Amniotic epithelial cell (primary cell): ENCODE measurements at places on chromosomes 6 and 20.

GRCh38 chr6:86973088-86973487 is 35.8 kb downstream of the HTR1E start:
- DNase-seq, result no peak

GRCh38 chr20:42097741-42098140 is 479.6 kb upstream of the CHD6 start:
- no peak for DNase-seq

DNA sequence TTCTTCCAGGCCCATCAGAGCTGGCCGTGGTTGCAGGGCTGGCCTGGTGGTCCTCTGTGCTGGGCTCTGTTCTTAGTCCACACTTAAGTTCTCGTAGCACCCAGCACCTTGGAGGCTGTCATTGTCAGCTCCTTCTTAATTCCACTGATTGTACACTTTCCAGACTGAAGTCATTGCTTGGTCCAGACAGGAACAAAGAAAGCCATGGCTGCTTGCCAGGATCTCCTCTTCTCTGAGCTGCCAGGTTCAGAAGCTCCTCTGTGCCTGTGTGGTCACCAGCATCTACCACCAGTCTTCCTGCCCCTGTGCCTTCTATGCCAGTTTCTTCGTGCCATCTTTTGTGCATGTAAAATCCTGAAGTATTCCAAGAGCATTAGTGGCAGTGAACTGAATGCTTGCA is 39.5 kb upstream of the PCMTD2 start:
- DNase-seq, result no peak

GRCh38 chr20:39310363-39310995 is 348.3 kb downstream of the DHX35 start:
- no peak for DNase-seq

DNA sequence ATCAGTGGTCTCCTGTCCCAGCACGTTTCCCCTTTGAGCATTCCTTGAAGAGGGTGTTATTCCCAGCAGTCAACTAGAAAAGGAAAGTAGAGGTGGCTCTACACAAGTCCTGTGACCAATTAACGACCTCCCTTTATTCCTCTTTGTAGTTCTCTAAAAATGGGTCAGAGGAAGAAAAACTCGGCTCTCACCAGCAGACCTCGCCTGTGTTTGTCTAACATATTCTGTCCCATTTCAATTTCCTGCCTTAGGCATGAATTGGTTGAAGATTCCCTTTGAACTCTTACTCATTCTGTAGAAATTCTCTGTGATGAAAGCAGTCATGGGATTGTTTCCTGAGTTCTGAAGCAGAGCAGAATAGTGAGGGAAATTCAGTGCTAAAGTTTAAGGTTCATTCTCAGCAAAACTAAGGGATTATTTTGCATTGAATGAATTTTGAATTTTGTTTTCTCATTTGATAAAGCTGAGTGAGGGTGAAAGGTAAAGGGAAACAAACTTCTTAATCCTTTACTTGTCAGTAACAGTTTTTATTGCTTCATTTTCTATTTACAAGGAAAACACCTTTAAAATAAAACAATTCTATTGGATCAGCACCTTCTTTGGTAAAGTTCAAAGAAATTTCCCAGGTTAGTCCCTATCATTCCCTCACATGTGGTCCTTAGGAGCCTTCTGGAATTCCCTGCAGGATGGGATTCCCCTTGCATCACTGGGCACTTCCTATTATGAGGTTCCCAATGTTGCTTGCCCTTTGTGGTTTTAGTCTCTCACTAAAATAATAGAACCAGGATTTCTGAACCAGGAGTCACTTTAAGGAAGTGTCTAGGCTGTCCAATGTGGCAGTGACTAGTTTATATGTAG is 105.8 kb downstream of the SLX4IP start:
- DNase-seq, result peak; percentile 89

- DNase-seq, result peak; percentile 94
Measured at GRCh38 chr6:131867744-131868143, 59.9 kb downstream of the ENPP1 start.

- peak; percentile 41 for DNase-seq
Measured at GRCh38 chr20:19565736-19566135, 192.3 kb upstream of the RIN2 start.

DNA sequence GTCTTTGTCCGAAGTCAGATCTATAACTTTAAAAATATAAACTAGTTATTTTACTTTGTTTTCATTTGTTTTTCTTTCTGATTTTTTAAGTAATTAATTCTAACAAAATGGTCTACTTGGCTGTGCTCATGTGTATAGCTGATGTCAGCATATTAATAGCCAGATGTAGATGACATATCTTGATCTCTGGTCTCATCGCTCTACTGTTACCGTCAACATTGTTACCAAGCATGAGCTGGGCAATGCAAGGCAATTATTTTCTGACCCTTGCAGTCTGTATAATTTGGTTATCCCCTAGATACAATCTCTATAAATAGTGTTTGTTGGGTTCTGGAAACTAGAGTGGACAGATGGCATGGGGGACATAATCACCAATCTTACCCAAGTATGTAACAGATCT is 151.6 kb upstream of the PTPRK start:
- DNase-seq, result no peak

GRCh38 chr6:25925876-25926275 is 4.6 kb downstream of the SLC17A2 start:
- DNase-seq, result no peak

GRCh38 chr20:43820731-43821330 is 93.8 kb upstream of the TOX2 start:
- DNase-seq, result no peak

DNA sequence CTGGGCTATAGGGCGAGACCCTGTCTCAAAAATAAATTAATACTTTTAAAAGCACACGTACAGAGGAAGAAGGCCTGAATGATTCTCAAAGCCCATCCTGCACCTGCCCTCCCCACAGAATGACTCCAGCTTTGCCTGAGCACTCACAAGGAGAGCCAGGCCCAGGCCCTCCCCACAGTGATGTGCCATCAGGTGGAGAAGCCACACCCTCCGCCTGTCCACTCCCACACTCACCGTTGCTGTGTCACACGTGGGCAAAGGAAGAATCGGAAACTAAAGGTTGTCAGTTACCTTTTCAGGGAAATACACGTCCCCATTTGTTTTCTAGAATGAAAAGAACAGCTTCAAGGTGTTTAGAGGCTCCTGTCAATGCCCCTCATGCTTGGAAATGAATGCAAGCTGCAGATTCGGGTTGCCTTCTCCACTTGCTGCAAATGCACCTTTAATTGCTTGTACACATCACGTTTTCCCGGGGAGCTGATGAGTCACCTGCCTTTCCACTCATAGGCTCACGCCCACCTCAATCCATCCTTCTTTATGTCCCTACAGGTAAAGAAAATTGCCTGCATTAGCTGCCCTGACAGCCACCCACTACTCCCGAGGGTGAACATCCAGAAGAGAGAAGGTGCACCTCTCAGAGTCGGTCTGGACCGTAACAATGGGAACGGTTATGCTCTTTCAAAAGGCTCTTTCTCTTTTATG is 45.5 kb upstream of the AFDN start:
- DNase-seq, result no peak

- DNase-seq, result no peak
Measured at GRCh38 chr20:46915575-46916257, 21.1 kb downstream of the EYA2 start.

DNA sequence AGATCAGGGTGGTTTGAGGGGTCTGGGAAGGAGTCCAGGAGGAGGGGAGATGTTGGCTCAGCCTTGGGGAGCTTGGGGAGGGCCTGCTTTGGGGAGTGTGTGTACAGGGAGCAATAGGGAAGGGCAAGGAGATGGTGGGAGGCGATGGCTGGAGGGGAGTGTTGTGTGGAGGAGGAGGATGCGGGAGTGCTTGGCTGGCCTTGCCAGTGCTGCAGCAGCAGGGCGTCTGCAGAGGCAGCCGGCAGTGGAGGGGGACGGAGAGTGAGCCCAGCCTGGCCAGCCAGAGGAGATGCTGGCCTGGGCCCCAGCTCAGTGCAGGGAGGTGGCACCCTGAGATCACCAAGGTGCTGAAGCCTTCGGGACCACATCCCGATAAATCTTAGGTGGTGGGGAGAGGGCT is 3.9 kb downstream of the IP6K3 start:
- no peak for DNase-seq

- no peak for DNase-seq
Measured at GRCh38 chr20:18856873-18857272, 43.3 kb downstream of the SCP2D1 start.

DNA sequence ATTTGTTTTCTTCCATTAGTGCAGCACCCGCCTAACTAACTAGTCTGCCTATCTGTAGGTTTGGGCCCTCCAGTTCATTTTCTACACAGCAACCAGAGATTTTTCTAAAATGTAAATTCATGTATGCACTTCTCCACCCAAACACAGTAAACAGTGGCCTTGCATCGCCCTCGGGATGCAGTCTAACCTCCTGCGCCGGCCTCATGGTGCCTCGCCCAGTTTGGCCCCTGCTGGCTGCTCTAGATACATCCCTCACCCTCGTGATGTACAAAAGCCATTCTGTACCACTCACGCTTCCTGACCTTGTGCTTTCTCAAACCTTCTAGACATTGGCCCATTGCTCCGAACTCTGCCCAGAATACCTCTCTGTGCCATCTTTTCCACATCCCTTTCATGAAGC is 53.8 kb upstream of the VSTM2L start:
- DNase-seq, result no peak

DNA sequence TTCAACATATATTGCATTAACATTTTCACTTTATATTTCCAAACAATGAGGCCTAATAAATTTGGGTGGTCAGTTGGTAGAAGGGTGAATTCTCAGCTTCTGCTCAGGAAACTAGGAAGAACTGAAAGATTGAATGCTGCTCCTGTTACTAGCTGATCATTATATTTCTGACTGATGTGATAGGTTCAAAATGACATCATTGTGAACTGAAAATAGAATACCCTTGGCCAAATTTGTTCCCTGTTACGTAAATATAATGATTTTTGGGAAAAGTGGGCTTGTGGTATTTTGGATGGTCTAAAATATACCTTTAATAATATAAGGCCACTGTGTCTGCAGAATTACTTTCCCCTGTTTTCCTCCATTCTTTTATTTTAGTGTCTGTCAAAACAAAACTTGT is 2.8 kb downstream of the UST start:
- DNase-seq, result no peak

- DNase-seq, result no peak
Measured at GRCh38 chr6:19849755-19850154, 12.6 kb downstream of the ID4 start.

DNA sequence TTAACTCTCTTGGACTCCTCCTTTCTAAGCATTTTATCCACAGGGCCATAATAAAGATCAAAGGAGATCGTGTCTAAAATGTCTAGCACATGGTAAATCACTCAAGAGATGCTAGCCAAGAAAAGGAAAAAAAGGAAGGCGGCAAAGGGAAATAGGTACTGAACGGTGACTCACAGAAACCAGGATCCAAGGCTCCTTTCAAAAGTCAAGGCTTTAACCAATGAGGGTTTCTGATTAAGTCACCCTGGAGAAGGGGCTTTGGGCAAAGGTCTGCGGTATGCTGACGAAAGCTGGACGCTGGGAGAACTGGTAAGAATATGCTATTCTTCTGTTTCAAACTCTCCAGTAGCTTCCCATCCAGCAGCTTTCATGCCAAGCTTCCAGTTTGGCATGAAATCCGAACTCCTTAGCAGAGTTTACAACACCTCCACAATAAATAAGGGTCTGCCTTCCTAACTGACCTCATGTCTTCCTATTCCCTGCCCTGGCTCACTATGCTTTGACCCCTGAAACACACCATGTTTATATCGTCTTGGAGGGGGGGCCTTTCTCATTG is 1.0 kb downstream of the TOMM34 start:
- DNase-seq, result peak; percentile 41

GRCh38 chr6:87682310-87682709 is 19.7 kb downstream of the AKIRIN2 start:
- DNase-seq, result peak; percentile 41

DNA sequence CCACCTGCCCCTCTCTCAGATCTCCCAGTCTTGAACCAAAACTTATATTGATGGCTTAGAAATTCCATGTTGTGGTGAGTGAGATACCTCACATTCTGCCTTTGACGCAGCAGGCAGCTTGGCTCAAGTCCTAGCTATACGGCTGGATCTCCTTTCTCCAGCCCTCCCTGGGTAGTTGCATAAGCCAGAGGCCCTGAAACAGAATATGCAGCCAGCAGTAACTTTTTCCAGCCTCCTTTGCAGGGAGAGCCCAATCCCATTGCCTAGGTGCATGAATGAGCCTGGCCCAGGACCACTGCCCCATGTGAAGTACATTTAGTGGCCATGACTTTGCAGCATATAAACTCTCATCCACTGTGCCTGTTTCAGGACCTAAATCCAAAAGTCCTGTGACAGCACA is 202.2 kb upstream of the CDYL start:
- DNase-seq, result peak; percentile 91

DNA sequence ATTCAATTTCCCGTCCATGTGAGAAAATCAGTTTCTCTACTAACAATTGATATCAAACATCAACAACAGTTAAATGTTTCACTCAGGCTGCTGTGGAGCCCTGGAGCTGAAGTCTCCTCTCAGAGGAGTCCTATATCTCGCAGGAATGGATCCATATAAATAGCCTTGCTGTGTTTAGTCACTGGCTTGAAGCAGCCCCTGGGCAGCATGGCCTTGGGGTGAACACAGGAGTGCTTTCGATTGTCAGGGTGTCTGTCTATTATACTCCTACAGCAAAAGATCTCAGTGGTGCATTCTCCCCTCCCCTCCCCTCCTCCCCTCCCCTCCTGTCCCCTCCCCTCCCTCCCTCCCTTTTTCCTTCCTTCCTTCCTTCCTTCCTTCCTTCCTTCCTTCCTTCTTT is 141.9 kb downstream of the CCDC170 start:
- DNase-seq, result no peak

- no peak for DNase-seq
Measured at GRCh38 chr6:37725957-37726356, 28.3 kb upstream of the MDGA1 start.

- no peak for DNase-seq
Measured at GRCh38 chr6:16064671-16065072, 64.2 kb upstream of the MYLIP start.

GRCh38 chr20:25063546-25063945 is 5.6 kb upstream of the ACSS1 start:
- no peak for DNase-seq

DNA sequence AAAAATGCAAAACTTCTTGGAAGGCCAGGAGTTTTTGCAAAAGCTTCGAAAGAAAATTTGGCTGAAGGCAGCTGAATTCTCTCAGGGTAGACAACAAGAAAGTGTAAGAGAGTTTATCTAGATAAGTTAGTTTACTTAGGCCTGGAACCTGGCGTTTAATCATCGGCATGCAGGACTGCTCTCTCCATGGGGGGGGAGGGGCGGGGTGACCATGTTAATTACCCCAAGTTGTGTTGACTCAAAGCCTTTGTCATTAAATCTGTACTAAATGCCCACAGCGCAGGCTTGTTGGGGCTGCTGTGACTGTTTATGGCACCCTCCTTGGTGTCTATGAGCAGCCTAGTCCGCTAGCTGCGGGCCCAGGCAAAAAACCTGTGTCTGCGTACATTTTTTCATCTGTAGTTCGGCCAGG is 20.1 kb upstream of the ZNF451 start:
- no peak for DNase-seq

- DNase-seq, result peak; percentile 85
Measured at GRCh38 chr6:17574866-17575560, 25.1 kb upstream of the FAM8A1 start.
